Esophagus squamous epithelium (tissue), 5 donors: ENCODE measurements at places on chromosomes 2 and 18. TPM values are rescaled to one million over a fixed set of nuclear protein-coding genes. Genes with fewer than 3 reads are reported as not detected.

- no peak for DNase-seq
- H3K36me3 ChIP-seq: no peaks in the 10 kb centered on the region
- H3K4me1 ChIP-seq: no peaks in the 10 kb centered on the region
- H3K27me3 ChIP-seq: no peaks in the 10 kb centered on the region
Measured at GRCh38 chr2:22301228-22301627, 1083.8 kb upstream of the KLHL29 start.

DNA sequence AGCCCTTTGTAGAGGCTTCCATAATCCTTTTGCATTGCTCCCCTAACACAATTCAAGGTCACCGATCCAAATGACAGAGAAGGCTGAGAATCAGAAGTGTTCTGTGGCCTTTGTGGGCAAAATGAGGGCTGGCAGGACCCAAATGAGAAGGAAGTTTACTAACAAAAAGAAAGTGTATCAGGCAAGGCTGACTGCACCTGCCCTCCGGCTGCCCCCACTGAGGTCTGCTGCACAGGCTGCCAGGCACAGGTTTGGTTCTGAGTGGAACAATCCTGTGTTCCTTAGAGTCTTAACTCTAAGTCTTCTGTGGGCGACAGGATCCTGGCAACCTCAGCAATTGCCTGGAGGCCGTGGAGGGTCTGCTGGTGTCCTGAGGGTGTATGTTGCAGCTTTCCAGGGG lies 568.5 kb downstream of the CMPK2 start:
- H3K4me1 ChIP-seq: no peaks in the 10 kb centered on the region
- no peaks in the 10 kb centered on the region for H3K27me3 ChIP-seq

DNA sequence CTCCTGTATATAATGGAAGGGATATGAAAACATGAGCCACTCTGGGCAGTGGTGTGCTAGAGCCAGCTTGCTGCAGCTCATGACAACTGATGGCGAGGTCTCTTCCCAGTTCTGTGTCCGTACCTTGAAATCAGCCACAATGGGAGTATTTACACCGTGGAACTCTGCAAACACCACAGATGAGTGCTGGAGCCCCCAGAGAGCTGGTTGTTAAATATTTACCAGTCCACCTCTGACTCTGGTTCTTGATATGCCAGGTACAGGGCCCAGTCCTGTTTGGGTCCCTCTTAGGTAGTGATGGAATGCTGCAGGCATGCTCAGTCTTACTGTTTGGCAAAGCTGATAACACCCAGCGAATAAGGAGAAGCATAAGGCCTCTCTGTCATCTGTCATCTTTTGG lies 116.1 kb upstream of the GLI2 start:
- H3K27me3 ChIP-seq: no peaks in the 10 kb centered on the region
- H3K27ac ChIP-seq: no peak overlapping the region
- no peak overlapping the region for H3K4me3 ChIP-seq
- H3K4me1 ChIP-seq: no peaks in the 10 kb centered on the region

DNA sequence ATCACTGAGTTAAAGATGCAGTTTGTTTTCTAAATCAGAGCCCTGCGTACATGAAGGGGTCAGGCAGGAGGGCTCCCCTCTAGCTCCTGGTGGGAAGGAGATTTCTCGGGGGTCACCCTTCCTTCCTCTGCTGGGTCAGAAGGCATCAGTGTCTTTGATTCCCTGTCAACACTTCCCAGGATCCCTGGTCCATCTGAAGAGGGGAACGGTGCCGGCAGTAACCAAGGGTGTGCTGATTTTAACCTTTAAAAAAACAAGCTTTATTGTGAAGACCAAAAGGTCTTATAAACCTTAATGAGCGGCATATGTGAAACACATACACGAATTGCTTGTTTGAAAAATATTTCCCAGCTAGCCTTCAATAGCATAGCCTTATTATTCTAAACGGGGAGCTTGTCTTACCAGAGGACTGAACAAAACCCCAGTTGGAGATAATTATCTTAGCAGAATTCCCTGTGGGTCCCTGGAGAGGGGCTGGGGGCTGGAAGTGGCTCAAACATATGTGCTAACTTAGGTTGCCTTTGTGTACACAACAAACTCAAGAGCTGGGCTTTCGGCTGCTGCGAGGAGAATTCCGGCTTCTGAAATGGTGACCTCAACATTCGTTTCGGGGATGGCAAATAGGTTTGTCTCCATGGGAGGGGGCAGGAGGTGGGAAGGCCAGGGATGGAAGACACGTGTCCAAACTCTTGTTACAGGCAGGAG lies 114.9 kb upstream of the MYCN start:
- DNase-seq: no peak
- no peaks in the 10 kb centered on the region for H3K27me3 ChIP-seq
- no peak overlapping the region for H3K27ac ChIP-seq
- H3K36me3 ChIP-seq: no peaks in the 10 kb centered on the region

DNA sequence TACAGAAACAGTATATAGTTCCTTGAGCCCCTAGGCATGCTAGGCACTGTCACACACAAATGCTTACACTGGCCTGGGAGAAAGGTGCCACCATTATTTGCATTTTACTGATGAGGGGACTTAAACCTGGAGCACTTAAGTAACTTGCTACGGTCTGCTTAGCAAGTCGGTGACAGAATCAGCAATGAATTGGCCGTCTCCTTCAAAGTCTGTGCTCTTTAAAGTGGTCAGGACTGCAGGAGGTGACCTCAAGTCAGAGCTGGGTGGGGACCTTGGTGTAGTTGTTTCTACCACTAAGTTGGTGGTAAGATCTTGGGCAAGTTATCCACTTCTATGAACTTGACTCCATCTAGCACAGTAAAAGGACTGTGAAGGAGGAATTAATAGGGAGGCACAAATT lies 34.8 kb downstream of the PTPRM start:
- H3K27me3 ChIP-seq: no peaks in the 10 kb centered on the region
- no peaks in the 10 kb centered on the region for H3K4me1 ChIP-seq
- H3K27ac ChIP-seq: no peak overlapping the region
- H3K36me3 ChIP-seq: no peaks in the 10 kb centered on the region
- no peak overlapping the region for H3K4me3 ChIP-seq

MOB1A gene
- 87.9 TPM for total RNA-seq
